Brain microvascular endothelial cell (primary cell): ENCODE measurements at places on chromosomes 11 and 22.

DNA sequence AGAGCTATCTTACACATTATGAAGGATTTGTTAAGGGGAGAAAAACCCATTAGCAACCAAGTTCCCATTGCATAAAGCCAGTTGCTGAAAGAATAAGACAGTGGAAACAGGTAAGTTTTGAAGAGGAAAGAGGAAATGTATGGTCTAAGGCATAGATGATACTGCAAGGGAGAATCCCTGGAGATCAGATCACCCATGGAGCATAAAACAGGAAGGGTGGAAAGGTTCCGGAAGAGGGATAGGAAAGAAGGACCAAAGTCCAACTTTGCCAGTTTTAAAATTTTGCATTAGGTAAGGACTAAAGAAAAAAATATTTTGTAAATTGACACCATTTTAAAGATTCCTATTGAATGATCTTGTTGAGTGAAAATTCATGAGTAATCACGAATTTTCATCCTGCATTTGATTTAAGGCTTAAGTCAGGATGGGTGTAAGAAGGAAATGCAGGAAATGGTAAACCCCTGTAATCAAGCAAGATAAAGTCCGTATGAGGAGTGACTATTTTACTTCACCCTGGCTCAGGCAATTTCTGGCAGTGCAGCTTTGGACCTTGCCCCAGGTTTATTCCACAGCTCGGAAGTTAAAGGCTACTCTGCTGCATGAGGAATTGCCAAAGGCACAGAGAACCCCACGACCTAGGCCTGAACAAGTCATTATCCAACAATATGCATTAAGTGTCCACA, 70.9 kb downstream of the CCDC34 start:
- DNase-seq = no peak

DNA sequence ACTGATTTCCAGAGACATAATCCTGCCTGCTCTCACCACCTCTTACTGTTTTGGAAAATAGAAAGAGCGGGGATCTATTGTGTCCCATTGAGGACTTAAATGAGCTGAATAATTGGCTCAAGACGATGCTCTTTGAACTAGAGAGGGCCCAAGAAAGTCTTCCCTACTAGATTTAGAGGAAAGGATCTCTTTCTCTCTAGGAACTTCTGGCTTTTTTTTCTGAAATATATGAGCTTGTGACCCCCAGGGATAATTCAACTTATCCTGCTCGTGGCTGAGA, 461.4 kb upstream of the KIRREL3 start:
- DNase-seq = no peak

DNA sequence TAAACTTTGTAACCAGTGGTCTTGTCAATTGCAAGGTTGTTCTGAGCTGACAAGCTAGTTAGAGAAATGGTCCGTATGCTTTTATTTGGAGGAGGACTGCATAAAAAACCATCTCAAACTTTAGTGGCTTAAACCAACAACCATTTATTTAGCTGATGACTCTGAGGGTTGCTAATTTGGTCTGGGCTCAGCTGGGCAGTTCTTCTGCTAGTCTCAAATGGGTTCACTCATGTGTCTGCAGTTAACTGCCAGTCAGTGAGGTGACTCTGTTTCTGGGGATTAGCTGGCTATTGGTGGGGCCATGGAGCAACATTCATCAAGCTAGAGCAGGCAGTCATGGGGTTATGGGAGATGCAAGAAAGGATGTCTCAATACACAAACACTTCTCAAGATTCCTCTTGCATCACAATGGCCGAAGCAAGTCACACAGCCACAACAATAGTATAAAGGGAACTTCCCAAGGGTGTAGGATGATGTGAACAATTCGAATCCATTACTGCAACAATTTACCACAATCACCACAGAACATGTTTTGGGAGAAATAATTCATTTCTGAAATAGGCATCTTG, 521.9 kb downstream of the INSC start:
- no peak for DNase-seq

GRCh38 chr11:10898003-10898762, 40.3 kb upstream of the ZBED5 start:
- DNase-seq = no peak

DNA sequence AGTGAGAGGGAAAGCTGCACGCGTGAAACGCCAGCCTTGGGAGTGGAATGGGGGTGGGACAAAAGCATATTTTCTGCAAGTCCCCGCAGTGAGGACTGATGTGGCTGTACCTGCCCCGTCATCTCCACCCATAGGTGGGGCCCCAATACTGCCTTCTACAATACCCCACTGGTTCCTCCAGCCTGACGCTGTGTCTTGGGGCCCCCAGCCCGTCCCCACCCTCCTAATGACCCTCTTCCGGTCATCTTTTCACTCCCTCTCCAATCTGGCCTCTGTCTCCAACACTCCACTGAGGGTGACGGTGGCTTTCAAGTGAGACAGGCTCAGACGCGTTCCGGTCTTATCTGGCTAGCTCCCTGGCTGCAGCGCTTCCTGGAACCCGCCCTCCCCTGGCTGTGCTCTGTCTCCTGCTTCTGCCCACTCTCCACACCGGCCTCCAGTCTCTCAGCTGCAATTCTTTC, 104.2 kb downstream of the MICAL3 start:
- DNase-seq = peak; percentile 45

- DNase-seq = peak; percentile 66
These were observed 10.0 kb upstream of the MFRP start for GRCh38 chr11:119356349-119357031.

DNA sequence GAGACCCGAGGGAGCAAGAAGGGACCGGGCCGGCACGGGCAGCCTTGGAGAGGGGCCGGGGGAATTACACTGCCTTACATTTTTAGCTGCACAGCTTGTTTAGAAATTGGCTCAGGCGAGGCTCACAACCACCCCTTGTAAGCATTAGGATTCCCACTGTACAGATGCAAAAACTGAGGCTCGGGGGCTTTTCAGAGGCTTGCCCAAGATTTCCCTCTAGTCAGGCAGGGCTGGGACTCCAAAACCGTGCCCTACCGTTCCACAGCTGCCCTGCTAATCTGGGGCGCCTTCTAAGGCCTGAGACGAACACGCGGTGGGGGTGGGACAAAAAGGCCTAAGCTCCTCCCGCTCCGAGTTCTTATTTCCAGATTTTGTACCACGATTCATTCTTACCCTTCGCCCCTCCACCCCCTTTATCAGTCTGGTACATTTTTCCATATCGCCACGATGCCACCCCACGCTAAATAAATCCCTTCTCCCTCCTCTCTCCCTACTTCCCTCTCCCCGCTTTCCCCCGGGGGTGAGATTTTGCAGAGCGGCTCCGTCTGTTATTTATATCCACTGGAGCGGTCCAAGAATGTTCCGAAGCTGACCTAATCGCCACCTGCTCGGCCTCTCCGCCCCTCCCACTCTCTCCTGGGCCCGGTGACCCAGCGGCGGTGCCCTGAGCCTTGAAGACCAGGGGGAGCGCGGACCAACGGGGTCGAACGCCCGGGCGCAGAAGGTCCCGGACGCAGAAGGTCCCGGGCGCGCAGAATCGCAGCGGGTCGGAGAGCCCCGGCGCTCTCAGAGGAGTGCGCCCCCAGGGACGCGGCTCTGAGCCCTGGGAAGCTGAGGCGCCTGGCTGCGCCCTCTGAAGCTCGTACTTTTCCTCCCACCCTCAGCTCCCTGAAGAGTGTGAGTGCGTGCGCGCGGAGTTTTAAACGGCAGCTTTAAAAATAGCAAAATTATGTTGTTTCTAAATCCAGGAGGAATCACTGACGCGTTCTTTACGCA, 764 bp upstream of the PACSIN3 start:
- DNase-seq = peak; percentile 36

GRCh38 chr11:119481667-119482400, 58.9 kb upstream of the THY1 start:
- no peak for DNase-seq

DNA sequence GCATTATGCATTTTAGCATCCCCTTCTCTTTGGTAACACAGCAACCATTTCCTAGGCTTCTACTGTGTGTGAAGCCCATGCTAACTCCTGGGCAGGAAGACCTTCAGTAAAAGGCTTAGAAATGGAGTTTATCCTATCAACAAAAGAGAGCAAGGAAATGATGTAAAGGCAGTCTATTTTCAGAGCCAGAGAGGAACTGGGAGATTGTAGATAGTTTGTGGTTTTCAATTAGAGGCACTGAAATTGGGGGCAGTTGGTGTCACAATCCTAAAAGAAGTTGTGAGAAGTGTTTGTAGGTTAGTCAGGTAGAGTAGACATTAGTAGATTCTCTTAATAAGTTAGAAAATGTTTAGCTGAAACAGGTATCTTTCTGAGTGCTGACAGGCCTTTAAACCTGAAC, 7.1 kb downstream of the ACAD8 start:
- no peak for DNase-seq

DNA sequence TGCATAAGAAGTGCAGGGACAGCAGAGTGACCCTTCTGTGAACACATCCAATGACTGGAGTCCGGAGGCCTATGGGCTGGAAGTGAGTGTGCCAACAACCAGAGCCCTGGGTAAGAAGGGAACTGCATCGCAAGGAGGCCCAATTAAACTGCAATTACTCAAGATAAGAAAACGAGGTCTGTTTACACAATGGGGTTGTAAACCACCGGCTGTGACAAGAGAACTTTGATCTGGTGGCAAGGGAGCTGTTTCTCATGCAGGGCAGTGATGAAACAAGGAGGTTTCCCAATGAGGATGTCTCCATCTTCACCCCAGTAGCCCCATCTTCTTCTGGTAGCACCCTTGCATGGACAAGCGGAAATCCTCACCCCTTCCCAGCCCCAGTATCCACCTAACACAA, 21.5 kb downstream of the ETS1 start:
- DNase-seq = no peak

DNA sequence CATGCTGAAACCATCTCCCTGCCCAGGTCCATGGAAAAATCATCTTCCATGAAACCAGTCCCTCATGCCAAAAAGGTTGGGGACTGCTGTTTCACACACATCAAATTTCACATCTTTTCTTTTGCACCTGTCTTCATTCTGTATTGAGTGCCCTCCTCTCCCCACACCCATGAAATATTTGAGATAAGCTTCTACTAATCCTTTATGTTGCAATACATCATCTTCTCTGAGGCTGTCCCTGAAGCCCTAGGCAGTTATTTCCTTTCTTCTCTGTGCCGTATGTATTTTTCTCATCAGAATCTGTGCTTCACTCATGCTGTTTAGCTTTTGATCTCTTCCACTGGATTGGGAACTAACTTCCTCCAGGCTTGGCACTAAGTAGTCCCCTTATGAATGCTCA, 40.0 kb upstream of the RRM1 start:
- DNase-seq = no peak

DNA sequence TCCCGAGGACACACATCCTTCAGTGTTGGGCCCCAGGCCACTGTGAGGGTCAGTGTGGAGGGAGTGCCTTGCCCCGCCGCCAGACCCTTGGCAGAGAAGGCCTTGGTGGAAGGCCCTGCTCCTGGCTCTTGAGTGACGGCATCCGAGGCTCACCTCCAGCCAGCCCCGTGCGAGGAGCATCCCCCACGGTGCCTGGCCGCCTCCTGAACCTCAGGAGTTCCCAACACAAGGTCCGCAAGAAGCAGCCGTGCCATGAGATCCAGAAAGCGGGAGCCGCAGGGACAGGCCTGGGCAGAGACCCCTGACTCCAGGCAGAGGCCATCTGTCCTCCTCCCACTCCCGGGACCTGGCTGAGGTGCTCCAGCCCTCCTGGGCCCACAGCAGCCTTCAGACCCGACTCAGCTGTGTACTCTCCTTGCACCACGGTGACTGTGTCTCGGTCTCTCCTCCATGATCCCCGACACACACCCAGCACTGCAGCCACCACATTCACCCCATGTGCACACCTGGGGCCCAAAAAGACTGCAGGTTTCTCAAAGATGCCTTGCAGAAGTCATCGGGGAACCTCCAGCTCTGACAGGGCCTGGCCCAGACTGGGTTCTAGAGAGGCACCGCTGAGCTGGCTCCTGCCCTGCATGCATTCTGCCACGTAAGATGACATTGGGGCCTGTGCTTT, 870.2 kb downstream of the BRD1 start:
- DNase-seq = no peak

- DNase-seq = no peak
These were observed 99.6 kb downstream of the BRD1 start for GRCh38 chr22:49727881-49728569.

- no peak for DNase-seq
These were observed 385.9 kb upstream of the API5 start for GRCh38 chr11:42925916-42926315.

GRCh38 chr11:62458212-62459002, 39.6 kb downstream of the SCGB1A1 start:
- no peak for DNase-seq

GRCh38 chr11:117907276-117908108, 21.7 kb downstream of the TMPRSS13 start:
- peak; percentile 95 for DNase-seq

DNA sequence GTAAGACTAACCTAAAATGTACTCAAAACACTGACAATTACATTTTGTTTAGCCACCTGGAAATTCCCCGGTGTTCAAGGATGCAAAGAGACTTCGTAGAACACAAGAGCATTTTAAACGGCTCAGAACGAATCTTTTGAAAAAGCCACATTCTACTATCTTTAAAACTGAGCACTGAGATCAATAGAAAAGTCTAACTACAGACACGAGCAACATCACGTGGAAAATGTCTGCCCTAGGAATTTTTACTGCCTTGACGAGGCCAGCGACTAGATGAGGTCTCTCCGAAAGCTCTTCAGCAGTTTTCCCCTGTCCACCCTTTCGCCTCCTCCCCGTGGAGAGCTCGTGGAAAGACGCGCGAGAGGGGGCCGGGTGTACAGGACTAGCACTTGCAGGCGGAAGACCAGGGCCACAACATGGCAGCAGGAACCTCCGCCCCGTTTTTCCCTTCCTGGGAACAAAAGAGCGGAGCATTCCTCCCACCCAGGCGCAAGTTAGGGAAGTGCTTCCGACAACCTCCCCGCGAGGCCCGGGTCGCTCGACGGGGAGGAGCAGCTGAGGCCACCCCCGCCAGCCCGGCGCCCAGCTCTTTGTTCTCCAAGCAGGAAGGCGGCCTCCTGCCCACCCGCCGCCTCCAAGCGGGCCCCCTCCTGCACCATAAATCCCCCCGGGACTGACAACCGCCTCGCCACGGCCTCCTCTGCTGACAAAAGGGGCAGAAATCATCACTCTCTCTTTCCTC, 1.1 kb downstream of the EIF4G2 start:
- peak; percentile 26 for DNase-seq

- DNase-seq = no peak
These were observed 36.9 kb upstream of the RAB1B start for GRCh38 chr11:66231561-66231960.

DNA sequence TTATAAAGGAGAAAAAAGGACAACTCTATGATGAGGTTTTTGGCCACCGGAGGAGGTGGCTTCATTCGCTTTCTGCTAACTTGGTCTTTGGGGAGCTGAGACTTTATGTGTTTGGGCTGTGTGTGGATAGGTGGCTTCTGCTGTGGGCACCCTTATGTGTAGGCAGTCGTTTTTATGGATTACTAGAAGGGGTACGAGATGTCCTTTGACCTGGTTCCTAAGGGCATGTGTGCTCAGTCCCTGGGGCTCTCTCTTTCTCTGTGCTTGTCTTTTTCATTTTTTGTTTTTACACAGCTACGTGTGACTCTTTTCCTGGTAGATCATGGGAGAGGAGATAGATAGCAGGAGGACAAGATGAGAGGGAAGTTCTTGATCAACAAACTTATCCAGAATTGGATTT, 93.4 kb downstream of the TEAD1 start:
- no peak for DNase-seq

GRCh38 chr11:132332521-132332920, 962.1 kb downstream of the NTM start:
- no peak for DNase-seq

- no peak for DNase-seq
These were observed 17.1 kb upstream of the APLP2 start for GRCh38 chr11:130052567-130052966.

- DNase-seq = no peak
These were observed 9.5 kb upstream of the PKNOX2 start for GRCh38 chr11:125155100-125155444.

- no peak for DNase-seq
These were observed 178.6 kb downstream of the TENM4 start for GRCh38 chr11:79262221-79262620.
